A549 treated with GW870086 at 1 μM for 4 hours (cell line): ENCODE measurements at places on chromosomes 6 and 20. TPM values are rescaled to one million over a fixed set of nuclear protein-coding genes. Genes with fewer than 3 reads are reported as not detected.

The CASS4 gene
- 0.05 TPM in 1 of 5 replicates, not detected in the others for total RNA-seq

The NOL4L gene
- 11.0 to 12.9 TPM (median 12.4 TPM) in 5 replicates for total RNA-seq

The UNC5CL gene
- total RNA-seq = 0.34 to 1.1 TPM (median 0.60 TPM) in 5 replicates

The SLC22A2 gene
- total RNA-seq = 0.14 TPM in 1 of 5 replicates, not detected in the others

The OR2H2 gene
- total RNA-seq = not detected in 5 replicates

The DEF6 gene
- total RNA-seq = 0.06 TPM in 1 of 5 replicates, not detected in the others

The EYA4 gene
- total RNA-seq = 7.8 to 11.4 TPM (median 10.0 TPM) in 5 replicates

The FAM83C gene
- total RNA-seq = 0.06 to 0.14 TPM (median 0.08 TPM) in 5 replicates

The ARMH2 gene
- total RNA-seq = not detected in 5 replicates

The COL11A2 gene
- 0.45 to 0.93 TPM (median 0.71 TPM) in 5 replicates for total RNA-seq

The ZNF512B gene
- total RNA-seq = 9.1 to 12.4 TPM (median 11.8 TPM) in 5 replicates

The TGM3 gene
- total RNA-seq = 0.05 TPM in 1 of 5 replicates, not detected in the others

The NKAIN4 gene
- total RNA-seq = 5.2 to 8.2 TPM (median 6.0 TPM) in 5 replicates

The PLCB4 gene
- total RNA-seq = 13.6 to 17.9 TPM (median 16.3 TPM) in 5 replicates

The AVP gene
- total RNA-seq = not detected in 5 replicates

The C20orf141 gene
- total RNA-seq = 0.46 to 0.96 TPM (median 0.50 TPM) in 3 of 5 replicates, not detected in the others

The KPNA5 gene
- total RNA-seq = 0.46 to 1.9 TPM (median 1.7 TPM) in 5 replicates

The PRR18 gene
- 0.07 to 0.15 TPM (median 0.12 TPM) in 5 replicates for total RNA-seq

The OTOR gene
- total RNA-seq = not detected in 5 replicates

The ABHD16B gene
- not detected in 5 replicates for total RNA-seq

The PNPLA1 gene
- not detected in 5 replicates for total RNA-seq

The RHAG gene
- total RNA-seq = 0.06 to 0.15 TPM (median 0.09 TPM) in 3 of 5 replicates, not detected in the others

The BCAS4 gene
- 27.4 to 30.9 TPM (median 29.6 TPM) in 5 replicates for total RNA-seq

The SCAF8 gene
- total RNA-seq = 15.5 to 20.0 TPM (median 18.1 TPM) in 5 replicates

The NXT1 gene
- 57.8 to 68.2 TPM (median 65.5 TPM) in 5 replicates for total RNA-seq

The PSORS1C2 gene
- not detected in 5 replicates for total RNA-seq

The KIAA1755 gene
- 0.13 to 0.18 TPM (median 0.14 TPM) in 4 of 5 replicates, not detected in the other for total RNA-seq

The BEND6 gene
- total RNA-seq = 0.61 to 1.3 TPM (median 0.99 TPM) in 5 replicates

The MUC22 gene
- total RNA-seq = 0.02 TPM in 1 of 5 replicates, not detected in the others

The ARG1 gene
- total RNA-seq = not detected in 5 replicates

The LHFPL5 gene
- total RNA-seq = 0.06 to 0.17 TPM (median 0.10 TPM) in 3 of 5 replicates, not detected in the others

The DDX43 gene
- not detected in 5 replicates for total RNA-seq

The DYNLT2 gene
- 0.44 to 0.68 TPM (median 0.57 TPM) in 5 replicates for total RNA-seq

The BTN1A1 gene
- not detected in 5 replicates for total RNA-seq

The SLC52A3 gene
- total RNA-seq = 0.24 to 0.71 TPM (median 0.40 TPM) in 5 replicates

The NKAPL gene
- not detected in 5 replicates for total RNA-seq

The MDFI gene
- total RNA-seq = 0.40 to 0.77 TPM (median 0.57 TPM) in 5 replicates

The TP53TG5 gene
- total RNA-seq = not detected in 5 replicates

The PHACTR1 gene
- 0.09 TPM in 1 of 5 replicates, not detected in the others for total RNA-seq

The RAB5IF gene
- total RNA-seq = 216 to 291 TPM (median 278 TPM) in 5 replicates

The MLIP gene
- 0.13 TPM in 1 of 5 replicates, not detected in the others for total RNA-seq

The GMEB2 gene
- total RNA-seq = 8.6 to 10.9 TPM (median 10.3 TPM) in 5 replicates

The MLN gene
- total RNA-seq = not detected in 5 replicates

The ASIP gene
- total RNA-seq = not detected in 5 replicates

The TBXT gene
- not detected in 5 replicates for total RNA-seq

The SDCBP2 gene
- total RNA-seq = 1.5 to 2.0 TPM (median 1.5 TPM) in 5 replicates

The ID1 gene
- 385 to 513 TPM (median 425 TPM) in 5 replicates for total RNA-seq

The C20orf144 gene
- 0.07 to 0.19 TPM (median 0.11 TPM) in 4 of 5 replicates, not detected in the other for total RNA-seq
